ENCODE measurements at places on chromosomes 2 and 18.

DNA sequence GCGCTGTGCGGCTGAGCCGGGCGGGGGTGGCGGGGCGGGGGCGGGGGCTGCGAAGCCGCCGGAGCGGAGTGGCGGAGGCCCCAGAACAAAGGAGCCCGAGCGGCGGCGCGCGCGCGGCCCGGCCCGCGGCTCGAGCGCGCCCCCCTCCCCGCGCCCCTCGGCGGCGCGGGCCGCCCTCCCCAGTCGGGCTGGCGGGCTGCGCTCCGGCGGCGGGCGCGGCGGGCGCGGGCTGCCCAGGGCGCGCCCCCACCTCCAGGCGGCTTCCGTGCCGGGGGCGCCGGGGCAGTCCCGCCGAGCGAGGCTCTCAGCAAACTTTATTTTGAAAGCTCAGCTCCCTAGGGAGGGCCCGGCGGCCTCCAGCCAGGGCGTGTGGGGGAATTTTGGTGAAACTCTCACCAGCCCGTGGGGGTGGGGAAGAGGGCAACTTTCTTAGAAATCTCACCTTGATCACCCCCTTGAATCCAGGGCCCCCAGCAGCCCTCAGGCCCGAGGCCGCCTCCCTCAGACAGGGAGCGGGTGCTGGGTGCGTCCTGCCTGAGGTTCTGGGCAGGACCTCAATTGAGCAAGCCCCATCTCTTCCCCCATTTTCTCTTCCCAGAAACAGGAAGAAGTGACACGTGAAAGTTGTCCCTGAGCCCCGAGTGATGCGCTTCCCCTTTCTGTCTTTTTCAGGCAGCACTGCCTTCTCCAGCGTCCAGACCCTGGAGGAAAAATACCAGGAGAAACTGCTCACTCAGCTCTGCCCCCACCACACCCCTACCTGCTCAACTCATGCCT lies 786 bp downstream of the TET3 start:
- peak; percentile 73 for DNase-seq

DNA sequence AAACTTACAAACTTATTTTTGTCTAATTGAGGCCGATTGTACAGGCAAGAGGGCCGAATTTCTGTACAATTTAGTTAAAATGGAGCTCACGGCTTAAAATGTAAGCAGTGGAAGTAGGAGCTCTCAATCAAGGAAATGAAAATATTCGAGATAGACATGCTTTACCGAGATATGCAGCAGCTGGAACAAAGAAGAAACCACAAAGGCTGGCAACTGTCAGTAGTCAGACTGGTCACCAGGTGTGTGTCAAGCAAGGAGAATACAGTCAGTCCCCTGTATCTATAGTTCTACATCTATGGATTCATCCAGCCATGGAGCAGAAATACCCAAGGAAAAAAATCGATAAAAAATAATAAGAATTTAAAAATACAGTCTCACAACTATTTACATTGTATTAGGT lies 122.6 kb downstream of the WDSUB1 start:
- no peak for DNase-seq

- no peak for DNase-seq
These were observed 15.6 kb downstream of the IMPA2 start for GRCh38 chr18:11996907-11997306.

GRCh38 chr2:142598846-142599245 lies 278.6 kb upstream of the KYNU start:
- DNase-seq: no peak

- no peak for DNase-seq
These were observed 75.6 kb downstream of the MAP4K4 start for GRCh38 chr2:101773137-101773536.

DNA sequence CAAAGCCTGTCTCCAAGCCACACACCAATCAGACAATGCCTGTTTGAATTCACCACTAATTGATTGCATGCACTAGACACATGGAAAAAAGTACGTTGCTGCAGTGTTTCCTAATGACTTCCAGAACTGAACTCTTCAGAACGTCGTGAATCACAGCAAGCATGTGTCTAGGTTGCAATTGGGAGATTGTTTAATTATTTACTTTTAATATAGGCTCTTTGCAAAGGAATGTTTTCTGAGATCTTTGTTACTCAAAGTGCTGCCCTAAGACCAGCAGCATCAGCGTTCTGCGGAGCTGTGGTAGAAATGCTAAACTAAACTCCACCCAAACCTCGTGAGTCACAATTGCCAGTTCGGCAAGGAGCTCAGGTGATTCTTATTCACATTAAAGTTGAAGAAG lies 52.7 kb upstream of the CCDC68 start:
- no peak for DNase-seq

Data from SIG-M5 (cell line).